NCI-H2029 treated with DMSO at 0.1 percent for 48 hours (cell line): ENCODE measurements at places on chromosomes 16 and 17.

GRCh38 chr16:82400046-82400445 lies 226.7 kb upstream of the CDH13 start:
- DNase-seq = no peak

GRCh38 chr17:43442711-43443110 lies 41.1 kb upstream of the DHX8 start:
- no peak for DNase-seq

- no peak for DNase-seq
These were observed 662 bp downstream of the COTL1 start for GRCh38 chr16:84617041-84617790.

- no peak for DNase-seq
These were observed at the start of gene CCDC57 for GRCh38 chr17:82212331-82213250. CCDC57 (minus strand) TSS chr17:82212842; CDS start chr17:82201944, 10,898 bp downstream.

- no peak for DNase-seq
These were observed 175.5 kb downstream of the KATNIP start for GRCh38 chr16:27725236-27726000.

DNA sequence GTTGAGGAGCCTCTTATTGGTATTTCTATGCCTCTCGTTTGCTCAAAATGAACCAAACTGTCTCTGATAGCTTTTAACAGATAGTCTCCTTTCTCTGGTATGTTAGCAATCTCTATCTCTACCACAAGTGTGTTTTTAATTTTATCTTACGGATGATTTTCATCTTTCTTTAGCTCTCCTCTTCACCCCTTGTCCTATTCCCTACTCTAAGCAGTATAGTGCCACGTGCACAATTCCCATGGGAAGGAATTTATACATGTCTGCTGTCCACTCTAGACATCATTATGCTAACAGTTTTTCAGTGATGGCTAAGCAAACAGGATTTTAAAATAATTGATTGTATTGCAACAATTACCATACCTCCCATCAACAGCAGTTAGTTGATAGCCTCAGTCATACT lies 177.3 kb downstream of the CYB561 start:
- DNase-seq = no peak
